ENCODE measurements at places on chromosomes 4 and X.

DNA sequence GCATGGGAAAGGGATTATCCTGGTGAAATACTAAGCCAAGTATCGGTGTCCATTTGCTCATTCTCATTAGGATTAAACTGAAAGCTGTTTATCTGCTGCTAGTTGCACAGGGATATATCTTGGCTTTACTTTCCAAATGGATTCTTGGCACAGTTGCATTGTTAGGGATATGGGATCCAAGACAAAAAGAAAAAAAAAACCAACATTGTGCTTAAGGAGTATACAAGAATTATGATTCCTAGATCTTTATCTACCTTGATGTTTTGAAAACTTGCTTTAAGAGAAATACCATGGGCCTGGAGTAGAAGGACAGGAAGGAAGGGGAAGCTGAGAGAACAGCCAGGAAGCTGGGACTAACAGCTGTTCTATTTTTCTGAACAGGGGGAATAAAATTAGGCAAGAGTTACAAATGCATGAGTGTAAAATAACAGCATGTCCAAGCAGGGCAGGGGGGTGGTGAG, 107.6 kb downstream of the ATXN3L start:
- H3K36me3 ChIP-seq, result no peaks in the 10 kb centered on the region
- no peaks in the 10 kb centered on the region for H3K4me1 ChIP-seq
- no peak overlapping the region for H3K27ac ChIP-seq
- no peak for DNase-seq

DNA sequence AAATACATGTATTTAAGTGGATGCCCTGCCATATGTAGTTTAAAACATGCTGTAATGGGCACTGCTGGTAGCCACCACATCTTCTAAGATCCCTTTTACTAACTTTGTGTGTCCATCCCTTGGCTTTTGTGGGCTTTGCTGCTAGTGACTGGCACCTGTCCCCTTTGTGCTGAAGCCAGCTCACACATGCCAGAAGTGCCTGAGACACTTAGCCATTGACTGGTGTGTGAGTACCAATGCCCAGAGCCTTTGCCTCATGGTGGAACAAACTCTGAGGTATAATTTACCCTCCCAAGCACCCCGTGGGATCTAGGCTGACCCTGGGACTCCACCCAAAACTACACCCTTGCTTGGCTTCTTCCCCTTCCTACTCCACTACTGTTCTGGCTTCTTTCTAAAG, 33.0 kb downstream of the ARHGAP6 start:
- H3K4me3 ChIP-seq, result no peak overlapping the region
- no peaks in the 10 kb centered on the region for H3K4me1 ChIP-seq
- no peak for DNase-seq
- H3K36me3 ChIP-seq, result no peaks in the 10 kb centered on the region

DNA sequence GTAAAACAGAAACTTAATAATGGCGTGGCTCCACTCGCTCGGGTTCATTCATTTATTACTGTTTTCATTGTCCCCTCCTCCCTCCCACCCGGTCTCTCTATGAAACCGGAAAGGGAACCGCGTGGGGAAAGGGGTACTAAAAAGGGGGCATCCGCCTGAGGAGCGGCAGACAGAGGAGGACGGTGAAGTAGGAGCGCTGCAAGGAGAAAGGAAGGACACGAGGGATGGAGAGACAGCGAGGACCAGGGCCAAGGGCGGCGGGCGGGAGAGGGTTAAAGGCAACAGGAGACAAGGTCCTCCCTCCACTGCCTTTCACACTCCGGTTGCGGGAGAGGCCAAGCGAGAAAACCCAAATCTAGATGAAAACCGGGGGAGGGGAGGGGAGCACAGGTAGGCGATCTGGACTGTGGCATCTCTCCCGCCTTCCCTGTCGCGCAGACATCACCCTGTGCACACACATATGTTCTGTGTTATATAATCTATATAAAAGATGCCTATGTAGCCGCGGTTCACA, 829 bp downstream of the ELOVL6 start:
- peak overlapping the region; percentile 75 for H3K27ac ChIP-seq
- peak; percentile 46 for DNase-seq
- peak overlapping the region; percentile 75 for H3K4me3 ChIP-seq
- no peaks in the 10 kb centered on the region for H3K27me3 ChIP-seq
- H3K4me1 ChIP-seq, result peaks cover 24% of the 10 kb centered on the region

- H3K27ac ChIP-seq, result peak overlapping the region; percentile 48
- H3K4me1 ChIP-seq, result peaks cover 64% of the 10 kb centered on the region
- peak; percentile 84 for DNase-seq
- H3K27me3 ChIP-seq, result no peaks in the 10 kb centered on the region
Measured at GRCh38 chr4:2837904-2838496, 5.6 kb upstream of the ADD1 start.

DNA sequence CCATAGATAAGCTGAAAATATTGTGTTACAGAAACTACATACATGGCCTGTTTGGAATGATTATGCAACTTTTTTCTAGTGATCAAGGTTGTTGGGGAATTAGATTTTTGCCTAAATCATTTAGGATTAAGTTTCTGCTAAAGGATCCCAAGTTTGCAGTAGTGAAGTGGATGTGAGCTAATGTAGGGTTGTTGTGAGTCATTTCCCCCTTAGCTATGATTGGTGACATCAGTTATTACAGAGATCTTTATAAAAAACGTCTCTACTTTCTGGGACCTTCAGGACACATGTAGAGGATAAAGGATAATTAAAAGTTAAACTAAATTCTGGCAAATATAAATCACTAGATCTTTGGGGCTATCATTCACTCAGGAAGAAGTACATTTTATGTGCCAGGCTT, 133.3 kb downstream of the GATB start:
- DNase-seq, result no peak
- peaks cover 4% of the 10 kb centered on the region for H3K27me3 ChIP-seq
- no peak overlapping the region for H3K4me3 ChIP-seq
- H3K4me1 ChIP-seq, result no peaks in the 10 kb centered on the region
- no peak overlapping the region for H3K27ac ChIP-seq

GRCh38 chr4:119652998-119653397, 24.4 kb upstream of the PDE5A start:
- no peaks in the 10 kb centered on the region for H3K36me3 ChIP-seq
- DNase-seq, result no peak
- H3K27ac ChIP-seq, result no peak overlapping the region
- H3K4me3 ChIP-seq, result no peak overlapping the region
- no peaks in the 10 kb centered on the region for H3K4me1 ChIP-seq

GRCh38 chrX:43822014-43822413, 60.2 kb downstream of the MAOB start:
- H3K27me3 ChIP-seq, result no peaks in the 10 kb centered on the region
- no peak overlapping the region for H3K27ac ChIP-seq
- H3K4me1 ChIP-seq, result no peaks in the 10 kb centered on the region
- H3K4me3 ChIP-seq, result no peak overlapping the region
- H3K36me3 ChIP-seq, result no peaks in the 10 kb centered on the region

DNA sequence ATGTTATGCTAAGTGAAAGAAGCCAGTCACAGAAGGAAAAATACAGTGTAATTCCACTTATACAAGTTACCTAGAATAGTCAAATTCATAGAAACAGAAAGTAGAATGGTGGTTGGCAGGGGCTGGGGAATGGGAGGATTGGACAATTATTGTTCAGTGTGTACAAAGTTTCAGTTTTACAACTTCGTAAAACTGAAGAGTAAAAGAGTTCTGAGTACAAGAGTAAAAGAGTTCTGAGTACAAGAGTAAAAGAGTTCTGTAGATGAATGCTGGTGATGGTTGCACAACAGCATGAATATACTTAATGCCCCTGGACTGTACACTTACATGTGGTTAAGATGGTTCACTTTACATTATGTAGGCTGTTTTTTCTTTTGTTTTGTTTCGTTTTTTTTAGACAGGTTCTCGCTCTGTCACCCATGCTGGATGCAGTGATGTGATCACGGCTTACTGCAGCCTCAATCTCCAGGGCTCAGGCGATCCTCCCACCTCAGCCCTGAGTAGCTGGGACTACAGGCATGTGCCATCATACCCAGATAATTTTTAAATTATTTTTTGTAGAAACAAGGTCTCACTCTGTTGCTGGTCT, 230.9 kb downstream of the SOWAHB start:
- no peak overlapping the region for H3K27ac ChIP-seq
- H3K36me3 ChIP-seq, result no peaks in the 10 kb centered on the region
- H3K27me3 ChIP-seq, result no peaks in the 10 kb centered on the region
- DNase-seq, result no peak

DNA sequence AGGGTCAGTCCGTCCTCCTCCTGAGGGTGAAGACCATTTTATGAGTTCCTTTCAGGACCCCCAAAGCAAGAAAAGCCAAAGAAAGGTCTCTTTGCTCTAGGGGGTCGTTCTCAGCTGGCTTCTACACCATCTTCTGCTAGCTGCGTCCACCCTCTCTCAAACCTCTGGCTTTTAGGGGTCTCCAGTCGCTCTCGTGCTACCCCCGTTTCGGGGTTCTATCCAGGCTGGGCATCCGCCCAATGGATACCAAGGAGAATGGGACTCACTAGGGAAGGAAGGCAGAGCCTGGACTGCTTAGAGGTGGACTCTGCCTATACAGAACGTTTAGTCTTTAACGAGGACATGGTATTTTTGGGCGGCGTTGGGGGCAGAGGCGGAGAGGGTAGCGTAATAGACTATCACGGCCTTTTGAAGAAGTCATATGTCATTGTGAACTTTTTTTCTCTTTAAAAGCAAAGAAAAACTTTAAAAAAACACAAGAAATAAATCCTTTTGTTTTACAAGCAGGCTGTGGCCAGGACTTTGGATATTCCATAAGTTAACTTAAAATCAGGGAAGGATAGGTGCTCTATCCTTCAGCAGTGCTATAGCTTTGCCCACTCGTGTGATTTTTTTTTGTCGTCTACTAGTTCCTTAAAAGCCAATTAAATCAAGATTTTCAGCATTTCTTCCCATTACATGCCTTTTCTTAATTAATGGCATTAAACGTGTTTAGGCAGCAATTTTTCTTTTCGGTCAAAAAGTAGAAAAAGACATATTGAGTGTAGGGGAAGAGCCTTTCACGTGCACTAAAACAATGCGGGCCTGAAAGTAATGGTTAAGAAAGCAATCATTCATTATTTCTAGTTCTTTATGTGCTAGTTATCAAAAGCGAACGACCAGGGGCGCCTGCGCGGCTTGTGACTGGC, 7.2 kb upstream of the PITX2 start:
- no peaks in the 10 kb centered on the region for H3K4me1 ChIP-seq

GRCh38 chr4:55512922-55513571, 33.7 kb downstream of the CLOCK start:
- DNase-seq, result no peak
- no peaks in the 10 kb centered on the region for H3K27me3 ChIP-seq
- no peak overlapping the region for H3K27ac ChIP-seq
- no peaks in the 10 kb centered on the region for H3K4me1 ChIP-seq
- no peaks in the 10 kb centered on the region for H3K36me3 ChIP-seq

GRCh38 chr4:136392576-136392975, 1139.7 kb downstream of the PCDH18 start:
- no peak overlapping the region for H3K4me3 ChIP-seq
- H3K27me3 ChIP-seq, result no peaks in the 10 kb centered on the region
- H3K27ac ChIP-seq, result no peak overlapping the region
- H3K36me3 ChIP-seq, result no peaks in the 10 kb centered on the region
- no peaks in the 10 kb centered on the region for H3K4me1 ChIP-seq
- no peak for DNase-seq

GRCh38 chr4:140247237-140247636, 93.3 kb upstream of the MAML3 start:
- no peak overlapping the region for H3K4me3 ChIP-seq
- H3K4me1 ChIP-seq, result peaks cover 16% of the 10 kb centered on the region

- DNase-seq, result no peak
- no peaks in the 10 kb centered on the region for H3K4me1 ChIP-seq
- H3K27ac ChIP-seq, result no peak overlapping the region
- H3K4me3 ChIP-seq, result no peak overlapping the region
- no peaks in the 10 kb centered on the region for H3K27me3 ChIP-seq
Measured at GRCh38 chr4:94653095-94653649, 104.6 kb upstream of the BMPR1B start.

GRCh38 chr4:189221691-189222090, 719.0 kb upstream of the FRG1 start:
- H3K36me3 ChIP-seq, result no peaks in the 10 kb centered on the region
- H3K27me3 ChIP-seq, result no peaks in the 10 kb centered on the region
- no peaks in the 10 kb centered on the region for H3K4me1 ChIP-seq
- DNase-seq, result no peak
- no peak overlapping the region for H3K27ac ChIP-seq

- H3K27me3 ChIP-seq, result no peaks in the 10 kb centered on the region
- no peak for DNase-seq
- H3K4me1 ChIP-seq, result no peaks in the 10 kb centered on the region
- no peaks in the 10 kb centered on the region for H3K36me3 ChIP-seq
- H3K27ac ChIP-seq, result no peak overlapping the region
Measured at GRCh38 chr4:156957556-156957955, 14.0 kb downstream of the PDGFC start.

DNA sequence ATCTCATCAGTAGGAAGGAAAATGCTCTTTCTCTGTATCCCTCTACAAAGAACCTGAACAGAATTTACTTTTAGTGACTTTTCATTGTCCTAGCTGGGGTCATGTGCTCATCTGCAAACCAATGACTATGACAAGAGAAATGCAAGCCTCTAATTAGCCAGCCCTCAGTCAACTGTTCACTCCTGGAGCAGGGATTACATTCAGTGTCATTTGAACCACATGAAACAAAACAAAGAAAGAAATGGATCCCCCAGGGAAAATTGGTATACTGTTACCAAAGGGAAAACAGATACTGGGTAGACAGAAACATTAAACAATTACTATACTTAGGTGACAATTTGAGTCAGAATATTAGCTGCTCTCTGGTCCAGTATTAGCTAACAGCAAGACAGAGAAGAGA, 173.6 kb downstream of the RCHY1 start:
- H3K36me3 ChIP-seq, result no peaks in the 10 kb centered on the region
- no peaks in the 10 kb centered on the region for H3K4me1 ChIP-seq
- H3K4me3 ChIP-seq, result no peak overlapping the region
- no peaks in the 10 kb centered on the region for H3K27me3 ChIP-seq
- no peak overlapping the region for H3K27ac ChIP-seq
